ENCODE measurements at places on chromosomes 6 and 20.

DNA sequence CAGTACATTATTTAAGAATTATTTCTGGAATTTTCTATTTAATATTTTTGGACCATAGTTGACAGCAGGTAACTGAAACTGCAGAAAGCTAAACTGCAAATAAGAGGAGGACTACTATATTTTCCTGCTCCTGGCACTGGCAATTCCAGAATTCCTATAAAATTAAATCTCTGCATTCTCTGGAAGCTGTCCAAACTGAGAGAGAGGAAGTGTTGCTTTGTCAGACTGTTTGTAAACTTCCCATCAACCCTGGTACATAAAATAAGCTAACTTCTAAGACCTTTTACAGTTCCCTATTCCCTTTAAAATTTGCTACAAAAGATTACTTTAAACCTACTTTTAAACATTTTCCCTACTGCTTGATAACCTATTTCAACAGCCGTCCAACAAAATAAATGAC is 196.1 kb upstream of the RUNX2 start:
- DNase-seq = no peak

- no peak for DNase-seq
These were observed 296.3 kb downstream of the TAF4 start for GRCh38 chr20:61769286-61769832.

- peak; percentile 28 for DNase-seq
These were observed 39.8 kb upstream of the CDH22 start for GRCh38 chr20:46347841-46348803.

DNA sequence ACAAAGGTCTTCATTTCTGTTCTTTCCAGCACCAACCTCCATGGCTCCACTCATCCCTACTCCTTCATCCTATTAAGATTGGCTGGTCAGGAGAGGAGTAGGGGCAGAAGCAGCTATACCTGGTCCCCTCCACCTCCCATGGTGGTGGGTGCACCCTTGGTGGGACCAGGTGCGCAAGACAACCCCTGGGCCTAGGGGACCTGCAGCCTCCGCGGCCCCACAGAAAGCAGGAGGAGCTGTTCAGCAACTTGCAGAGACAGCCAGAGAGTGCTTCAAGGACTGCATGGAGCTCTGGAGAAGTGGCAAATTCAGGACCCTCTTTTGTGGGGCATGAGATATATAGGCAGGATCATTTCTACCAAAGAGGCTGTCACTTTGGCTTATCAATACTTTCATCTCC is 9.8 kb downstream of the ULBP2 start:
- no peak for DNase-seq

Data from NCI-H187 treated with DMSO at 0.1 percent for 48 hours (cell line).